ENCODE measurements at places on chromosomes 3 and 15.

- DNase-seq: no peak
Measured at GRCh38 chr3:73324203-73325155, 263.0 kb downstream of the EBLN2 start.

- DNase-seq: peak; percentile 95
Measured at GRCh38 chr15:85582131-85583079, 202.0 kb downstream of the AKAP13 start.

- no peak for DNase-seq
Measured at GRCh38 chr15:98439523-98439942, 208.8 kb upstream of the IGF1R start.

DNA sequence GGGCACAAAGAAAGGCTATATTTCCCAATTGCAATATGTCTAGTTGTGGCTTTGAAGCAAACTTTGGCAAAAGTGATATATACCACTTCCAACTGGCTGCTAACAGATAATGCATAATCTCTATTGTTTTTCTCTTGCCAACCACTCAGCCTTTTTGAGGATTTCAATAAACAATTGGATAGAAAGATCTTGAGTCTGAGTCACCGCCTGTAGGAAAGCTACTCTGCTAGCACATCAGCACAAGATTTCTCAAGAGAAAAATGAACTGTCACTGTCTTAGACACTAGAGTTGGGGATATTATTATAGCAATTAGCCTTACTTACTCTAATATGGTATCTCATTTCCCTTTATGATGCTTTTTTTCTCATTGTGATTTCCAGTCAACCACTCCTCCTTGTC is 119.7 kb downstream of the SST start:
- peak; percentile 52 for DNase-seq

DNA sequence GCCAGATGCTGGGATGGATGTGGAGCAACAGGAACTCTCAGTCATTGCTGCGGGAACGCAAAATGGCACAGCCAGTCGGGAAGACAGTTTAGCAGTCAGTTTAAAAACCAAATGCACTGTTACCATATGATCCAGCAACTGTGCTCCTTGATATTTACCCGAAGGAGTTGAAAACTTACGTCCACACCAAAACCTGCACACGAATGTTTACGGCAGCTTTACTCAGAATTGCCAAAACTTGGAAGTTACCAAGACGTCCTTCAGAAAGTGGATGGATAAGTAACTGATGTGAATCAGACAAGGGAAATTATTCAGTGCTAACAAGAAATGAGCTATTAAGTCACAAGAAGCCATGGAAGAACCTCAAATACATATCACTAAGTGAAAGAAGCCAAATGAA is 36.1 kb upstream of the SLC41A3 start:
- DNase-seq: no peak

- DNase-seq: peak; percentile 12
Measured at GRCh38 chr3:99868311-99868646, 50.6 kb downstream of the CMSS1 start.

DNA sequence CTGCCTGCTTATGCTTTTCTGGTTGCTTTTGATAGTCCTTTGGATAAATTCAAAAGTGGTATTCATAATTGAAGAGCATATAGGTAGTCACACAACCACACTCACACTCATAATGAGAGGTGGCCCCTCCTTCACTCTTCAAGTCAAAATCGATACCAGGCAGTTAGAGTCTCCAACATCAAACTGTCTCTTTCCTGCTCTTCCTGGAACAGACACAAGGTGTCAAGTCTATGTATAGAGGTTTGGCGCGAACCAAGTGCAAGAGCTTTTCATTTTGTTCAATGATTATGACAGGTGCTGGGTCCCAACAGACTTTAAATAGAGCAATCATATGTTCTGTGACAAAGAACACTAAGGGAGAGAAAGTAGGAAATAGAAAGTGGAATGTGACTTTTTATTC is 29.9 kb upstream of the RGMA start:
- DNase-seq: no peak

GRCh38 chr3:10577486-10577885 is 72.1 kb upstream of the ATP2B2 start:
- DNase-seq: no peak

GRCh38 chr3:46334741-46335478 is 19.0 kb upstream of the CCR2 start:
- DNase-seq: no peak

DNA sequence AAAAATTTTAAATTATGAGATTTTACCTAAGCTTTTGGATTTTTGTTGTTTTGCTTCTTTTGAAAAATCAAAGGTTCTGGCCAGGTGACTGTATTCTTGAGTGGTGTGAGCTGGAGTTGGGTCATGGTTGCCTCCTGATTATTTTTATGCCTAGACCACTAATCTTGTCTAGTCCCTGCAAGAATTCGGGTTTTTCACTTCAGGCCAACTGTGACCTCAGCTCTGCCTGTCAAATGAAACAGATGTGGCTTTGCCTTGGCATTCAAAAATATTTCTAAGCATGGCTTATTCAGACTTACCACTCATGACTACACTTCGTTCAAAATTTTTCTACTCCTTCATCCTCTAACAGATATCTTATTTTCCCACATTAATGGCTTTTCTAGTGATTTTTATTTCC is 25.4 kb upstream of the CDV3 start:
- no peak for DNase-seq

DNA sequence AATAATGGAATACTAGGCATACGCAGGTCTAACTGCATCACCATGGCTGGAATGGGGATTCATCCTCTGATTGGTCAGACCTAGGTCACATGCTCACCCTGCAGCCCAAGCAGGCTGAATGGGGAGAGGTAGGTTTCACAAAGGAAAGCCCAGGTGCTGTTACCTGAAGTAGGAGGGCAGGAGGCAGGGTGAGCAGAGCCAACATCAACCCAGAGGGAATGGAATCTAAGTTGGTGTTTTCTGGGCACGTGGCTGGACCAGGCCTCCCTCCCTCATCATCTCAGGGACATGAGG is 6.7 kb upstream of the H1-8 start:
- no peak for DNase-seq

- peak; percentile 85 for DNase-seq
Measured at GRCh38 chr15:33700695-33701303, 267.5 kb upstream of the CHRM5 start.

DNA sequence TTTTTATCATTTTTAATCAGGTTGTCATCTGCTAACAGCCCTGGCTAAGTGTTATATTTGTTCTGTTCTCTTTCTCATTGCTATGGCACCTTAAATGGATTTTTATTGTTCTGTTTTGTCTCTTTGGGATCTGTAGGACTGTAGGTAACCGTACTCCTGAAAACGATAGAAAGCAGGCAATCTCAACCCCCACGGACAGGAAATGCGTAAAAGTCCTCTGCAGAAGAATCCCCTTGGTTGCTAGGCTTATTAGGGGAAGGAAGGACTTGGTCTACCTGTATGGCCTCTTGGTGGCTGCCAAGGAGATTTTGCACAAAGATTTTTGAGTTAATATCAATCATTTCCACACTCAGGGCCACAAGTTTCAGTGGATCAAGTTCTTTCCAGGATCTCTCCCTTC is 571.9 kb upstream of the ZNF385D start:
- DNase-seq: no peak

GRCh38 chr3:24595796-24596195 is 101.1 kb upstream of the THRB start:
- DNase-seq: no peak

- DNase-seq: no peak
Measured at GRCh38 chr15:56963126-56963525, 44.7 kb downstream of the TCF12 start.

DNA sequence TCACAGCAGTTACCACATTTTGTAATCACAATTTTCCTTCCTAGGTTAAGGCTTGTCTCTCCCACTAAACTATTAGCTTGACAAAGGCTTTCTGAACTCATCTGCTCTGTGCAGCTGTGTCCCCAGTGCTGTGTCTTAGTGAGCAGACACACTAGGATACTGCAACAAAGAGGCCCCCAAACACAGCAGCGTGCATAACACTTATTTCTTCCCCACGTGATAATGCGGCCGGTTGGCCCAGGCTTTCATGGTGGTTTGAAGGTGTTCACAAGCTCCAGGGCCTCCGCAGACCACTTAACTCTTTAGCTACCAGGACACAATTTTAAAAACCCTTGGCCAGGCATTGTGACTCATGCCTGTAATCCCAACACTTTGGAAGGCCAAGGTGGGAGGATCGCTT is 2.2 kb upstream of the HDAC11 start:
- DNase-seq: no peak

- DNase-seq: no peak
Measured at GRCh38 chr3:166248784-166249183, 411.6 kb upstream of the BCHE start.

GRCh38 chr3:113983544-113983943 is 35.7 kb downstream of the ZDHHC23 start:
- no peak for DNase-seq

DNA sequence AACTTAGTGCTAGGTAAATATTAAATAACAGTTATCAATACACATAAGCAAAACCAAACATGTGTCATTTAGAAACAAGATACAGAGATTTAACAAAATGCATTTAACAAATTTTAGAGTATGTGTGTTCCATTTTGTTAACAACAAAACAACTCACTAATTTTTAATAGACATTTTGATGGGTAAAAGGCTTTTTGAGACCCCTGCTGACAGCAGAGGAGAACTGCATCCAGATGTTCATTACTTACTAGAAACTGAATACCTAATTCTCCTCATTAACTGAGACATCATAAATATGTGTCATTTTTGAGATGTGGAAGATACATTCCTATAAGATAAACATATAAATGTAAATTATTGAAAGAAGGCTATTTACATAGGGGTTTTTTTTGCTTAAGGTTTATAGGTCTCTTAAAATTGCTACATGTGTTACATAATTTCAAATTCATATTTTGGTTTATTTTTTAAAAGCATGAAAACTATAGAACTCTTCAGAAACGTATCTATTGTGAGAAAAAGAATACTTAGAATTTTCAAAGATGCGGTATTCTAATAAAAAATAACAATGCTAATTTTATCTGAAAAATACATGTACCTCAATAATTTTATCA is 1009.8 kb downstream of the TUSC7 start:
- peak; percentile 41 for DNase-seq

DNA sequence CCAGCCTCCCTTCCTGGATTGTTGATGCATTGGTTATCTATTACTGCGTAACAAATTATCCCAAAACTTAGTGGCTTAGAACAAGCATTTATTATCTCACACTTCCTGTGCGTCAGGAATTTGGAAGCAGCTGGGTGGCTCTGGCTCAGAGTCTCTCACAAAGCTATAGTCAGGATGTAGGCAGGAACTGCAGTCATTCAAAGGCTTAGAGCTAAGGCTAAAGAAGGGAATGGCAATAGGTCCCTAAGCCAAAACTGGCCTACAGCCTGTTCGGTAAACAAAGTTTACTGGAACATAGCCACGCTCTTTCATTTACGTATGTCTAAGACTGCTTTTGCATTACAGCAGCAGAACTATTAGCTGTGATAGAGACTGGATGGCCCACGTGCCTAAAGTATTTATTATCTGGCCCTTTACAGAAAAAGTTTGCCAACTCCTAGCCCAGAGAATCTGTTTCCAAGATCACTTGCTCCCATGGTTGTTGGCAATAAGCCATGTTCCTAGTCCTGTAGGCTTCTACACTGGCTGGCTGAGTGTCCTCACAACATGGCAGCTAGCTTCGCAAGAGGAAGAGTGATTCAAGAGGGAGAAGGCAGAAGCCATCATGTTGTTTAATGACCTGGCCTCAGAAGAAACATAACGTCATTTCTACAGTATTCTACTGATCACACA is 132.4 kb downstream of the SNRK start:
- DNase-seq: no peak

DNA sequence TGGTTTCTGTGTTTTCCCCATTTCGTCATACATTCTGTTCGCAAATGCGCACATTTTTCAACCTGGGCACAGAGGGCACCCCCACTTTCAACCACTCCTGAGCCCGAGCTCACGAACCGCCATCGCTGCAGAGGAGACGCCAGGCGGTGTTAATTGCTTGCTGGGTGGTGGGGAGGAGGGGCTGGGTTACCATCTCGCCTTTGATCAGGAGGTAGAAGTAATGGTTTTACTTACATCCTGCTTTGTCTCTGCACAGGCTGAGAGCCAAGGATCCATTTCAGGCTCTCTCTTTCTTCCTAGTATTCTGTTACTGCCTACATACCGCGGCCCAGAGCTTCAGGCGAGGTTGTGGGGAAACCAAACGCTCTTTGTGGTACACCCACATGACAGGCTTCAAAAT is 177.3 kb upstream of the WNT5A start:
- no peak for DNase-seq

DNA sequence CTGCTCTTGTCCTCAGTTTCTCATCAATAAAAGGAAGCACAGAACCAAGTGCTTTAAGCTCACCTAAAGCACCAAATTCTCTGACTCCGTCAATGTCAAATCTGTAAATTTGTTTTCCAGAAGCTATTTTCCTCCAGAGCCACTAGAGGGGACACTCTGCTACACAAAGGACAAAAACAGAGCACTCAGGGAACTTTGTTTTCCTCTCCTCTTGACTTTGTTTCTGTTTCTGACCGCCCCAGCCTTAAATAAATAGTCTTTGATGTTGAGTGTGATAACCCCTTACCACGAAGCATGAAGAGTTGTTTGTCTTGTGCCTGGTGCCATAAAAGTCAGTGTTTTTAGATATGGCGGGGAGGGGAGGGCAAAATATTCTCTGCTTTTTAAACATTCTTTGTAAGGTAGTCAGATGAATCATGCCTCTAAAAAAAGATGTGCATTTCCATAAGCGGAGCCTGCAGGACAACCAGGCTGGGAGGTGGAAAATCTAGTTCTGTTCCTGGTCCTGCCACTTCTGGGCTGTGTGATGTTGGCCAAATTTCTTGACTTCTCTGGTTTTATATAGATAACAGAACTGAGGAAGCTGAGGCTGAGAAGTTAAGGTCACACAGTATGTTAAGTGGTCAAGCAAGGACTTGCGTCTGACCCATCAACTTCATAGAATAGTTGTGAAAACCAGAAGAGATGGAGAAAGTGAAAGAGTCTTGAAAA is 7.3 kb upstream of the ZBTB38 start:
- DNase-seq: peak; percentile 83

DNA sequence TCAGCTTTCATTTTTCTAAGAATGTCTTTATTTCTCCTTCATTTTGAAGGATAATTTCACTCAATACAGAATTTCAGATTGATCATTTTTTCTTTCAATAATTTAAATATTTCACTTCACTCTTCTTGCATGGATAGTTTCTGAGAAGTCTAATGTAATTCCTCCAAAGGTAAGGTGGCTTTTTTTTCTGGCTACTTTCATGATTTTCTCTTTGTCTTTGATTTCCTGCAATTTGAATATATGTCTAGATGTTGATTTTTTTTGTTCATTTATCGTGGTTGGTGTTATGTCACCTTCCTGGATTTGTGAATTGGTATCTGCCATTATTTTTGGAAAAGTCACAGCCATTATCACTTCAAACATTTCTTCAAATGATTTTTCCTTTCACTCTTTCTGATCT is 14.6 kb upstream of the MCF2L2 start:
- no peak for DNase-seq

Data from OCI-M1 (cell line).